GM06990 (cell line): ENCODE measurements at places on chromosomes 3 and 15.

GRCh38 chr15:91895051-91895450 lies 41.5 kb downstream of the SLCO3A1 start:
- DNase-seq = no peak

- no peak for DNase-seq
Measured at GRCh38 chr3:42851228-42851834, 24.3 kb downstream of the CYP8B1 start.

DNA sequence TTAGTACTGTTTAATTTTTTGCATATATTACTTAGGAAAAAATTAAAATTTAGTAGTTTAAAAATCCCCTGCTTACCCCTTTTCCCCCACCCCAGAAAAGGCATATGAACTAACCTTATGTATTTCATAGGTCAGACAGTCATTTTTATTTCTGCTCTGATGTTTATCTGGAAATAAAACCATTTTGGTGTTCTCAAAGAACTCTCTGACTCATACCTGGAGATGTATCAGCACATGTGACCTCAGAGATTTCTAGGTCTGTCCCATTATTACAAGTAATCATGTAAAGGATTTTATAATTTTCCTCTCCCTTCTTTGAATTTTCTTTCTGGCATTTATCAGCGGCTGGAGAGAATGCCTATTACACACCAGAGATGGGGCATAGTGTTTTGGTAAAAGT lies 14.1 kb upstream of the CCR8 start:
- no peak for DNase-seq

DNA sequence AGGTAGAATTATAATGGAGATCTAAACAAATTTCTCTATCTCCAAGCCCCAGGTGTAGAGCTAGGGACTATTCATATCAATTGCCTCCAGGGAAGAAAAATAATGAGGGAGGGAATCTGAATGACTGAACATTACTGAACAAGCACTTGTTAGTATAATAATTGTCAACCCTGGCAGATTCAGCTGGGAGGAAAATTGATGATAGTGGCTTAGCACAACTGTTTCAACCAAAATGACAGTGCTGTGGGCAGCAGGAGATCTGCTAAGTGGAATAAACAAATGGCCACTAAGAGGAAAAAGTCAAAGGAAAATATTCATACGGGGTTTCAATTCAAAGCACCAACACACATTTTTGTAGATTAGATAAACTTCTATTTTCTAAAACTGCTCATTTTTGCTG lies 294.9 kb upstream of the ZNF385D start:
- no peak for DNase-seq

DNA sequence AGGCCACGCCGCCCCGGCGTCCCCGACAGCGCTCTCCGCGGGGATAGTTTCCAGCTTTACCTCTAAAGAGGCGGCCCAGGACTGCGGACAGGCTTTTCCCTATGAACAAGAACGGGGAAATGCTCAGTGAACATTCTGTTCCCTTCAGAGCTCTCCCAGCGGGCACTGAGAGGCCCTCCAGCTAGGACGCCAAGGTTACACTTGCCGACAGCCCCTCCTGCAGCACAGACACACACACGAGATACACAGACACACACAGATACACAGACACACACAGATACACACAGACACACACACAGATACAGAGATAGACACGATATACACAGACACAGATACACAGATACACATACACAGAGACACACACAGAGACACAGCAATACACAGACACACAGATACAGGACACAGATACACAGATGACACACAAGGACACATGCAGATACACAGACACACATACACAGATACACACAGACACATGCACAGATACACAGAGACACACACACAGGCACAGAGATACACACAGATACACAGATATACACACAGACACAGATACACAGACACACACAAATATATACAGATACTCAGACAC lies 533 bp upstream of the OCA2 start:
- DNase-seq = no peak

GRCh38 chr15:45343258-45343860 lies 35.0 kb downstream of the GATM start:
- DNase-seq = no peak

DNA sequence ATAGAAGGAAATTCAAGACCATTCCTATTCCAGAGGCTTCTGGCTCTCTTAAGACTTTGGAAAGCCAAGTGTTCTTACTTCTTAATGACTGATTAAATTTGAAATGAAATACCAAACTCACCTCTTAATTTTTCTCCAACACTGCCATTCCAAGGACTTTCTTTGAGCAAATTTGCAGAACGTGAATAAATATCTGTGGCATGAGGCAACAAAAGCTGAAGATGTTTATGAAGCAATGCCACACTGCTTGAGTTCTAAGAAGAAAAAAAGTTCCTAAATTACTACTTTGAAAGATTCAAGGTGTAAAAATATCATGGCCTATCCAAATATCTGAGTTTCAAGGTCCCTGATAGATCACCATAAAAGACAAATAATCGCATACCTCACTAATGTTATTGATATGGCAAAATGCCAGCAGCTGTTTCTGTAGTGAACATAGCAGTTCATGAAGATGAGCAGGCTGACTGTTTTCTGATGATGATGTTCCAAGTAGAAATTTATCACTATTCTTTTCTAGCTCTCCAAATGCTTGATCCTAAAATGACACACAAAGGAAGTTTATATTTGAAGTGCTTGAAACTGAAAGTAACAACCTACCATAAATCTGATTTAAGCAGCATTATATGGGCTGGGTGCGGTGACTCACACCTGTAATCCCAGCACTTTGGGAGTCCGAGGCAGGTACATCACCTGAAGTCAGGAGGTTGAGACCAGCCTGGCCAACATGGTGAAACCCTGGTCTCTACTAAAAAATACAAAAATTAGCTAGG lies 104.4 kb downstream of the HERC1 start:
- DNase-seq = no peak

DNA sequence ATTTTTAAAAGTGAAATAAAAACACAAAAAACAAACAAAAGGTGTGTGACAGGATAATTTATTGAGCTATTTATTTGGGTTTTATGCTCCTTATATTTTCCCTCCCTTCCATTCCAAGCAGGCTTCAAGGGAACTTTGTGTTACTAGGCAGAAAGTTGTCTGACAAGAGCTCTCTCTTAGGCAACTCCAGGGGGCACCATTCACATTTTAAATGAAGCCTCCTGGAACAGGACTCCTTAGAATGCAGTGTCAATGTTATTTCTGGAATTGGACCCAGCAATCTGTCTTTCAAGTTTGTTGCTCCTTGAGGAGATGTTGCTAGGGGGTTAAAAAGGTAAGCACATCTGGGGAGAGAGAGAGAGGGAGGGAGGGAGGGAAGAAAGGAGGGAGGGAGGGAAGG lies 5.4 kb upstream of the RFX7 start:
- DNase-seq = no peak

DNA sequence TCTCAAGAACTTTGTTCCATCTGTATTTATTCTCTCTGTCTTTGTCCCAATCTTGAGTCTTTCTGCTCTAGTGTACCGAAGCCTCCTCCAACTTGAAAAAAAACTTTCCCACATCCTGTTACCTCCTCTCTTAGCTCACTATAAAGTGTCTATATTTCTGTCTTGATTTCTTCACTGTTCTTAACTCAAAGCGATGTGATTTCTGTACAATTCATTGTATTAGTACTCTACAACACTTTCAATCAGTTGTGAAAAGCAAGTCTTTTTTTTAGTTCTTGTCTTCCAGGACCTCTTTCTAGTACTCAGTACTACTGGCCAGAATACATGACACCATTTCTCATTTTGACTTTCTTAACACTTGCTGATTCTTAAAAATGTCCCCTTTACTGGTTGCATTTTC lies 353.5 kb upstream of the SATB1 start:
- DNase-seq = no peak

- DNase-seq = no peak
Measured at GRCh38 chr15:39918688-39919385, 1.2 kb downstream of the GPR176 start.

GRCh38 chr15:83993591-83993990 lies 242.0 kb upstream of the GOLGA6L4 start:
- DNase-seq = no peak

DNA sequence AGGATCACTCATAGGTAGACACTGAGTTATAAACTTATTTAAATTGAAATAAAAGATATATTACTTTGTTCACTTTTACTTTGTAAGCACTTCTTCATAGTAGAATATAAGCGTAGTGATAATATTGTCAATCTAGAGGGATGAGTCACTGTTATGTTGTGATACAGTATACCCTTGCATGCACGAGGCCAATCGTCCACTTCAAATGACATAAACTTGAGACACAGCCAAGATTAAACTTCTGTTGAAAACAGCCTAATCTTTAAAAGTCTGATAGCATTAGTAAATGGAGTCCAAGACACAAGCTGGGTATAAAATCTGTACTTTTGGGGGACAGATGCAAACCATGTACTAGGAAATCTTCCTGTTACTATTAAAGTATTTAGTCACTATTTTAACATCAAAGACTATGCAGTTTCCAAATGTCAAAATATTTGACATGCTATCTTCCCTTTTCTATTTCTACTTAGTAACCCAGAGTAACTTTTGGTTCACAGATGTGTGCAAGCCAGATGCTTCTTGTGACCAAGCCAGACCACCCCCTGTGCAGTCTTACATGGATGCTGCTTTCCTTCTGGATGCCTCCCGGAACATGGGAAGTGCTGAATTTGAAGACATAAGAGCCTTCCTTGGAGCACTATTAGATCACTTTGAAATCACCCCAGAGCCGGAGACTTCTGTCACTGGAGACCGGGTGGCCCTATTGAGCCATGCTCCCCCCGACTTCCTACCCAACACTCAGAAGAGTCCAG lies 85.3 kb downstream of the PIK3R4 start:
- no peak for DNase-seq

DNA sequence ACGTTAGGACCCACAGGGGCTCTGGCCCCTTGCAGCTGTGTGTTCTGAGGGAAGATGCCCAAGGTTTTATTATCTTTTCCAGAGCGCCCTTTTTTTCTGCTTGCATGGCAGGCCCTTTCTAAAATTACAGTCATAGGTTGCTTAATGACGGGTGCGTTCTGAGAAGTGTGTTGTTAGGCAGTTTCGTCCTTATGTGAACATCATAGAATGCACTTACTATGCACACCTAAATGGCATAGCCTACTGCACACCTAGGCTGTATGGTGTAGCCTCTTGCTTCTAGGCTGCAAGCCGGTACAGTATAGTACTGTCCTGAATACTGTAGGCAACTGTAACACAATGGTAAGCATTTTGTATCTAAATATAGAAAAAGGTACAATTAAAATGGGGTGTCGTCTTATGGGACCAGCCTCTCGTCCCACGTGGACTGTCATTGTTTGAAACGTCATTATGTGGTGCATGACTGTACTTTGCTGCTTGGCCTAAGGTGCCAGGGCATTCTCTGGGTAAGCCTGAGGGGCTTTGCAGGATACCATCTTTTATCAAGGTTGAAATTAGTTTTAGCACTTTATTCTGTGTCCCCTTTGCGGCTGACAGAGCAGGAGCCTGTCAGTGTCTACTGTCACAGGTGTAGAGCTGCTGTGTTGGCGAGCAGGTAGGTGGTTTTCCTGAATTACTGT lies 10.9 kb downstream of the KLF13 start:
- DNase-seq = no peak

GRCh38 chr3:108833611-108834010 lies 11.0 kb downstream of the TRAT1 start:
- DNase-seq = no peak

GRCh38 chr15:31160740-31161495 lies 59.4 kb upstream of the TRPM1 start:
- DNase-seq = no peak

GRCh38 chr3:150582620-150583019 lies 20.5 kb upstream of the SELENOT start:
- DNase-seq = no peak

DNA sequence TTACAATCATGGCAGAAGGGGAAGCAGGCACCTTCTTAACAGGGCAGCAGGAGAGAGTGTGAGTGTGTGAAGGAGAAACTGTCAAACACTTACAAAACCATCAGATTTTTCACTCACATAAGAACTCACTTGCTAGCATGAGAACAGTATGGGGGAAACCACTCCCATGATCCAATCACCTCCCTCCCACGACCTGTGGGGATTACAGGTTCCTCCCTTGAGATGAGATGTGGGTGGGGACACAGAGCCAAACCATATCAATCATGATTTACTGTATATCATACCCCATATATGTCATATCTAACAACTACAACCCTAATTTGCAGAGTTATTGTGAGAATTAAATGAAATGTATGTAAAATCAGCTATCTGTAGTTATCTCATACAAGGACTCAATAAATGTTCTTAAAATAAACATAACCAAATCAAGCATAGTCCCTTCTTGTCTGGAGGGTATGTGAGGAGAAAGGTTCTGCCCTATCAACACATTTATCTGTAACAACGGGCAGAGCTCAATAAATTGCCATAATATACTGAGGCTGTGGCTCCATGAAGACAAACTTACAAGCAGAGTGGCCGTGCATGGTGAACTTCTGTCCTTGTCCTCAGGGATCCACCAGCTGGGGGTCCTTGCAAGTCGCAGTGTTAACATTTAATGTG lies 504.7 kb downstream of the SOX2 start:
- DNase-seq = no peak

- DNase-seq = no peak
Measured at GRCh38 chr3:8938021-8938420, 25.3 kb downstream of the RAD18 start.

DNA sequence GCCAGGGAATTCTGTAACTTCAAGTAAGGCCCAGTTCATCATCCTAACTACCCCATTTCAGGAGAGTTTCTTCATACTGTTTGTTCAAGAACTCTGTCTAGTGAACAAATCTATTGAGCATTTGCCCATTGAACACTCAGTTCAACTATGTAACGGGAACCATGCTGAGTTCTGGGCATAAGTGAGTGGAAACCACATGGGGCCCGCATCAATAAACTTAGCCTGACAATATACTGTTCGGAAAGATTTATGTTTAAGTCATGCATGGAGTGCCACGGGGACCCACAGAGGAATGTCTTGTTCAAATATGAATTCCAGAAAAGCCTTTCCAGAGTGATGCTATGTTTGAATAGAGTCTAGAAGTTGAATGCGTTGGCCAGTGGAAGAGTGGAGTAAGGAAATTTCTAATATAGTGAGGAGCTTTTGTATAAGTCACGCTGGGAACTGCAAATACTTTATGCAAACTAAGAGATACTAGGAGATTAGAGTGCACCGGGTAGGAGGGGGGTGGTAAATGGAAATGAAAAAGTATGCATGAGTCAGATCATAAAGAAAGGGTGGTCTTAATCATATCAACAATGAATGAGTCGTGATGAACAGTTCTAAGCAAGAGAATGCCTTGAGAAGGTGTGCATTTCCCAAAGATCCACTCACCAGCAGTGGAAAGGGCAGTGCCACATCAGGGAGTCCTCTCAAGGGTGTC lies 279.8 kb downstream of the VPS13C start:
- no peak for DNase-seq

GRCh38 chr3:62631488-62631887 lies 243.7 kb downstream of the CADPS start:
- no peak for DNase-seq
